ENCODE measurements at places on chromosomes 3 and 15. TPM values are rescaled to one million over a fixed set of nuclear protein-coding genes. Genes with fewer than 3 reads are reported as not detected.
A peak's percentile ranks its signal among the peaks of the same experiment; 100 is the strongest.

GRCh38 chr3:31851278-31851677 lies 129.8 kb downstream of the OSBPL10 start:
- DNase-seq, result no peak

DNA sequence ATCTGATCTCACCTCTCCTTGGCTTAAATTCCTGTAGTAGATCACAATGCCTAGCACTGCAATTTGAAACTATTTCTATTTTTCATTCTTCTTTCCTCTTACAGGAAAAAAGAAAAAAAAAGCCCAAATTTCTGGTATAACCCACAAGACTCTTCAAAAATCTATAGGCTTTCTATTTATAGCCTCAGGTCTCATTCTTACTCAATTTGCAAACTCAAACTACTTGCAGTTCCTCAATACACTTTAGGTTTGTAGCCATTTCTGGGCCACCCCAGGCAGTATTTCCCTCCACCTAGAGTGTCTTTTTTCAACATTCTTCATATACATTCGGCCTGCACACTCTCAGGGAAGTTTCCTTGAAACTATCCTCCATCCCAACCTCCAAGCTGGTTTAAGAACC lies 169.0 kb downstream of the TBC1D5 start:
- no peak for DNase-seq

DNA sequence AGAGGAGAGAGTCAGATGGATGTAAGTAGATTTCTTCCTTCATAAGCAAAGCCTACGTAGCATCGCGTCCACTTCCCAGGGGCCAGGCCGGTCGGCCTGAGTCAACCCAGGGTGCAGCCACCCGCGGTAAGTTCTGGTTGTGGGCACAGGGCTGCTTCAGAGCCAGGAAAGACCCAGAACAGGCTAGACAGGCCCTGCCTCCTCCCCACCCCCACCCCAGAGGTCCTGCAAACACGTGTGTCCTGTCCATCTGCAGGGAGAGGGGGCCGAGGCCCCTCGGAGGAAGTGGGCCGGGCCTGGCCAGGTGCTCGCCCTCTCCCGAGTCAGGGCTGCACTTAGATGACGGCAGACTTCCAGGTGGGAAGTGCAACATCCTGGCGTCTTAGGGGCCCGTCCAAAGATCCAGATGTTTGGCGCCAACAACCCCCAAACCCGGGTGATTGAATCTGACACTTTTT lies 100.8 kb upstream of the ALDH1A3 start:
- peak; percentile 52 for DNase-seq

The GOLGA6B gene
- total RNA-seq, result not detected

The GOLGA8J gene
- 0.29 TPM for total RNA-seq

The PLSCR5 gene
- total RNA-seq, result not detected

DNA sequence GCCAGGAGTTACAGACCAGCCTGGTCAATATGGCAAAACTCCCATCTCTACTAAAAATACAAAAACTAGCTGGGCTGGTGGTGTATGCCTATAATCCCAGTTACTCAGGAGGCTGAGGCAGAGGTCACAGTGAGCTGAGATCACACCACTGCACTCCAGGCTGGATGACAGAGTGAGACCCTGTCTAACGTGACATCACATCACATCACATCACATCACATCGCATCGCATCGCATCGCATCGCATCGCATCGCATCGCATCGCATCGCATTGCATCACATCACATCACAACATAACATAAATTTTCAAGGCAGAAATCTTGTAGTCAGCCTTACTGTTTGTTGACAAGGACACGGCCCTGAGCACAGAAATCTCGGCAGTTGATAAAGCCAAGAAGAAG lies 44.4 kb downstream of the RBM6 start:
- no peak for DNase-seq

GRCh38 chr3:179972881-179973423 lies 63.8 kb downstream of the PEX5L start:
- DNase-seq, result no peak

DNA sequence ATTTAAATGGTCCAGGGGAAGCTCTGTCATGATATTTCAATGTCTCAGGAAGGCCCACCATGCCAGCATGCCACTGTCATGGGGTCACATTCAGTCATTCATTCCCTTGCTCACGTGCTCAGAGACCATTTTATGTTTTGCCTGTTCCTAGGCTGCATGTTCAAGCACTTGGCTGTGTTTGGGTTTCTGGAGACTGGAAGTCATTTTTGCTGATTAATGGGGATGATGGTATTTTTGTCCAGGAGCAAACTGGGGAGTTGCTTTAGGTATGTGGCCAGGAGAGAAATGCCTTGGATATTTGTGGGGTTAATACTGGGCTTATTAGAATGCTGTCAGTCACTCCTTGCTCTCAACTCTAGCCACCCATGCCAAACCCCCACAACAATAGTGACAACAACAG lies 303.5 kb downstream of the PTPRG start:
- DNase-seq, result no peak

- no peak for DNase-seq
Measured at GRCh38 chr3:141266797-141267555, 35.4 kb downstream of the PXYLP1 start.

DNA sequence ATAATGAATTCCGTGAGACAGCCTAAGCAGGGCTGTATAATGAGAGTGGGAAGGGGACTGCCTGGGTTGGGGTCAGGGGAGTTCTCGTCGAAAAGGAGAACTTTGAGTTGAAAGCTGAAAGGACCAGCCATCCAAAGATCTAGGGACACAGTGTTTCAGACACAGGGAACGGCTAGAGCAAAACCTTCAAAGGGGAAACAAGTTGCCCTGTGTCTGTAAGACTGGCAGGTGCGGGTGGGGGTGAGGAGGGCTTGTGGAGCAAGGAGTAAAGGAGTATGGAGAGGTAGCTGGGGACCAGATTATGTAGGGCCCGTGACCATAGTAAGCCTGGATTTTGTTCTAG lies 1.3 kb upstream of the SRP14 start:
- no peak for DNase-seq

- no peak for DNase-seq
Measured at GRCh38 chr3:66255865-66256264, 35.1 kb downstream of the SLC25A26 start.

DNA sequence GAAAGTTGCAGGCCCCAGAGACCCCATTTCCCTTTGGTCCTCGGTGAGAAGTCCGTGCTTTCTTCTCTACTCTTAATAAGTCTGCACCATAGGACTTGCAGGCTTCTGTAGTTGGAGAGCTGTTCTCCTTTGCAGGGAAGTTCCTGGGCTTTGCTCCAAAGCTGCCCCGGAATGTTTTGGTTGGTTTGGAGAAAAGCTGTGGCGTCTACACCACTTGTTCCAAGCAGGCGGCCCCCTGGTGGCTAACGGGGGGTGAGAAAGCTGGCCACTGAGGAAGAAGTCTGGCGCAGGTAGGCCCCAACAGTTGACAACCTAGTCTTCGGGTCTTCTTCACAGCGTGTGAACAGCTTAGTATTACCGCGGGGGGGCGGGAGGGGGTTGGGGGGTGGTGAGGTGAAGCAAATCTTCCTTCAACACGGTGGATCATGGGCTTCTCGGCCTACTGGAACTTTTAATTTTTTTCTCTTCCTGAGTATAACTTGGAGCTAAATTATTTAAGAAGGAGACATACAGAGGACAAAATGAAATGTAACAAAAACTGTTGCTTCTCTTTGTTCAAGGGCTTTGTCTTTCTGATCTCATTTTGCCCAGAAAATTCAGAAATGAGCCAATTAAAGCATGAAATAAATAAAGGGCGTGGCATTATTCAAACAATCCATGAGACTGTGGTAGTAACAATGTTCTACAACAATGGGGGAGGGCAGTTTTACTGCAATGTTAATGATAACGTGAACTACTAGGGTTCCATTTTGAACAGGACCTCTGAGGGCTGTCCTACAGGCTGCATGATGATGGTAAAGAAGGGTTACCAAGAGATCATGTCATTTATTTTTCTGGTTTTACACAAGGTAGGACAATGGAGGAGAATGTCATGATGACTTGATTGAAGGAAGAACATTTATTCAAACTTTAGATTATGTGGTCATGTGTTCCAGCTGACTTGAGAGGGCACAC lies 2.2 kb upstream of the THRB start:
- peak; percentile 91 for DNase-seq

- peak; percentile 44 for DNase-seq
Measured at GRCh38 chr3:129184396-129184657, 631 bp upstream of the CNBP start.

- DNase-seq, result no peak
Measured at GRCh38 chr3:152208439-152208838, 60.3 kb upstream of the MBNL1 start.

- peak; percentile 83 for DNase-seq
Measured at GRCh38 chr3:42668413-42668760, 14.9 kb downstream of the ZBTB47 start.

GRCh38 chr3:64375737-64376136 lies 150.5 kb upstream of the PRICKLE2 start:
- no peak for DNase-seq

The PARP3 gene
- 39.2 TPM for total RNA-seq

The USP8 gene
- total RNA-seq, result 53.0 TPM

DNA sequence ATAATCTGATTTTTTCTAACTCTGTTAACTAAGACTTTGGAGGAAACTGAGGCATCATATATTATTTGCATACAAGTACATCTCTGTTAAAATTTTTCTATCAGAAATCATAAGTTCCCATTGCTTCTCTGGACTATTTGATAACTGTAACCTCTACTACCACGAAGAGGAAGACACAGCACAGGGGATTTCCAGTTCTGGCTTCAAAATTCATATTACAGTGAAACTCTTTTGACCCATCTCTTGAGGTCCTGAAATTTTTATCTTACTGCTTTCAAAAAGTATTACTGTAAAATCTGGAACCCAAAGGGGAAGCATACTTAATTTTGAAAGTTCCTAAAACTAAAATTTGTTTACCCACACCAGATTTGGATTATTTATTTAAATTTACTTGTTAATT lies 4.2 kb downstream of the PLSCR1 start:
- no peak for DNase-seq

DNA sequence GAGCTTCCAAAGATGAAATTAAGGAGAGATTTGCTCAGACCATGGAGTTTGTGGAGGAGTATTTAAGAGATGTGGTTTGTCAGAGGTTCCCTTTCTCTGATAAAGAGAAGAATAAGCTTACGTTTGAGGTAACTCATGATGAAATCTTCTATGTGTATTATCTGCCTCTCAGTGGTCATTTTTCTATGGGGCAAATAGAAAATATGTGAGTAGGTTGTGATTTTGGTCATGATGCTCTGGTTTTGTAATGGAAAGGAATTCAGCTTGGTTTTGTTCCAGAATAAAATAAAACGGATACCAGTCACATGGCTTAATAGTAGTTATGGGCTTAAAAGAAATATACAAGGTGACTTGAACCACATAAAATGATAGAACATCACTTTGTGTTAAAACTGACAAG lies 181.1 kb downstream of the ITPR1 start:
- DNase-seq, result no peak

The SAMMSON gene
- not detected for total RNA-seq

The SLC9C1 gene
- not detected for total RNA-seq

- DNase-seq, result no peak
Measured at GRCh38 chr3:141845407-141846049, 30.9 kb upstream of the ATP1B3 start.

GRCh38 chr3:43361077-43361476 lies 74.7 kb downstream of the SNRK start:
- DNase-seq, result no peak

GRCh38 chr15:34810443-34811129 lies 15.2 kb upstream of the ACTC1 start:
- DNase-seq, result peak; percentile 85

The DCLK3 gene
- under 0.01 TPM for total RNA-seq

DNA sequence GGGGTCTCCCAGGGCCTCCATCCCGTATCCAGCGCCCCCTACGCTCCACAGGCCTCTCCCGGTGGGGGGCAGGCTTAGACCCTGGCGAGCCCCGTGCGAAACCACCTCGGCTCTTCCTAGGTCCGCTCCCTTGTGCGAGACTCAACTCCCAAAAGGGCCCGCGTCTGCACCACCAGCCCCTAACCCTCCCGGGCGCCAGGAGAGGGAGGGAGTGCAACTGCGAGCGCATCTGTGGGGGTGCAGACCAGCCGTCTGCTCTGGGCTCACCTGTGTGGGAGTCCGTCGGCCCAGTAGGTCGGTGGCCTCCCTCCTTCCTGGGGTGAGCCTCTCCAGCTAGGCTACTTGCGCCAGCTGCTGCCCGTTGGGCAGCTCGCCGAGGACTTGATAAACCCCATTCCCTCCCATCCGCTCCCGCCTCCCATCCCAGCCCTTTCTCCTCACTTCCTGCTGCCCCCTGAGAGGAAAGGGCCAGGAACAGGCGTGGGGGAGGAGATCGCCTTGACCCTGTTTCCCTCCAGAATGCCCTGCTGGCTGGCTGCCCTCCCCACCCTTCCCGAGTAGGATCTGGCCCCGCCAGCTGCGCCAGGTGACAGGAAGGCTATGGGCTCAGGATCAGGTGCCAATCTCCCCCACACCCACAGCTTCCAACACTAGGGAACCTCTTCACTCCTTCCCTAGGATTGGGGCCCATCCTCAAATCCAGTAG lies at the start of gene HYAL2:
HYAL2 (minus strand) TSS at position 360 of the 706 bp plus-strand sequence. CDS start 2,256 bp downstream, outside the sequence.
- DNase-seq, result peak; percentile 66

DNA sequence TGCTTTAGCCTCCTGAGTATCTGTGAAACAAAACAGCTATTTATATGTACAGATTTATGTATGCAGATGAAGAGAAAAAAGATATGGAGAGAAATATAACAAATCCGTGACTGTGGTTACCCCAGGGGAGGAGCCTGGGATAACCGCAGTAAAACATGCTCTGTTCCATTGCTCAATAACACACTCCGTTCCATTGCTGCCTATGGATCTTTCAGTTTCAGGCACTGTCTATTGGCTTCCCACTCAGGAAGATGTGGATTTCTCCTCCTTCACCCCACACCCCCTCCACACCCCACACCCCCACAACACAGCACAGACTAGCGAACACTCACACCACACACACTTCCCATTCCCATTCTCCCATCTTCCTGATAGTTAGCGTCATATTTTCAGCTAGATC lies 47.9 kb downstream of the CDCP1 start:
- no peak for DNase-seq

The STRIT1 gene
- total RNA-seq, result not detected

DNA sequence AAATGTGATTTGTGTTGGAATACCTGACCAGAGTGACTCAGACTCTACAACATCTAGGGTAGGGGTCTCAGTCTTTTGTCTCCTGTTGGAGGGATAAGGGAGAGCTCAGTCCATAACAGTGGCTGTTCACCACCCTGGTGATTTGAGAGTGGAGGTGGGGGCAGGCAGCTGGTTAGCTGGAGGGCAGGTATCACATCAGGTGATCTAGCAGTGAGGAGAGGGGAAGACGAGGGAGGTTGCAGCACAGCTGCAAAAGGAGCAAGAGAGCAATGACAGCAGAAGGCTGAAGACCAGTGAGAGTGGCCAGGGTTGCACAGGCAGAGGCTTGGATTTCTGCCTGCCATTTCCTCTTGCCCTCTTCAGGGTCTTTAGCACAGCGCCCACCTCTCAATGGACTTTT lies 38.4 kb downstream of the PLCL2 start:
- no peak for DNase-seq
